ENCODE measurements at places on chromosomes 4 and X. TPM values are rescaled to one million over a fixed set of nuclear protein-coding genes. Genes with fewer than 3 reads are reported as not detected.

DNA sequence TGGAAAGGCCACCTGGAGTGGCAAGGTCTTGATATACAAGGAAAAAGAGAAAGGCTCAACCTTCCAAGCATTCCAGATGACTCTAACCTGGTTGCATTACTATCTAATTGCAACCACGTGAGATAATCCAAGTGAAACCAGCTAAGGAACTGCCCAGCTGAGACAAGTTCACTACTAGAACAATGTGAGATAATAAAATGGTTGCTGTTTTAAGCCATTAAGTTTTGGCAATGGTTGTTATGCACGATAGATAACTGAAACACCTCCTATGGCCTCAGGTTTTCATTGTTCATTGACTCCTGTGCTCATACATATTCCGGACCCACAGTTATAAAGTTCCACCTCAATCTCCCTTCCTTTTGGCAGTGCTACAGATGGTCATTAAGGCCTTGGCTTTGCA, 9.2 kb upstream of the CXorf66 start:
- no peak for DNase-seq

- no peak for DNase-seq
Observed at GRCh38 chr4:147617841-147618691, 869 bp downstream of the TMEM184C start.

Gene YY2
- 2.7 TPM for total RNA-seq

GRCh38 chr4:172927096-172927814, 241.4 kb upstream of the GALNT7 start:
- DNase-seq = no peak

DNA sequence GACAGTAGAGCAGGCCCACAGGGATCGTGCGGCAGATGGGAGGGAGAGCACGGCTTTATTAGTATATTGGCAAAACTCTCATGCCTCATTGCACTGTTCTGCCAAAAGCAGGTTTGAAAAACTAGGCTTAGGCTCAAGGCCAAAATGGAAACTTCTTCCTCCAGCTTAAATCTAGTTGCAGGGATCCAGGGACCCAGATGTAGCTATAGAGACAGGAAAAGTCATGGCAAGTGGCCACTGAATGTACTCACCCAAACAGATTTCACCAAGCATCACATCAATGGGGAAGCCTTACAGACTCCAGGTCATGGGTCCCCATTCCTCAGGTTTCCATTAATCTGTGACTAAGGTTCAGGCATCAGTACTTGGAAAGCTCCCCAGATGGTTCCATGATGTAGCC, 149.2 kb downstream of the STK32B start:
- no peak for DNase-seq

Gene ARHGAP24
- 69.2 TPM for total RNA-seq

GRCh38 chr4:185817403-185817818, 5.4 kb upstream of the SORBS2 start:
- no peak for DNase-seq

GRCh38 chrX:150212672-150213480, 150.2 kb upstream of the MAMLD1 start:
- no peak for DNase-seq

Gene PLS3
- total RNA-seq = 293 TPM

DNA sequence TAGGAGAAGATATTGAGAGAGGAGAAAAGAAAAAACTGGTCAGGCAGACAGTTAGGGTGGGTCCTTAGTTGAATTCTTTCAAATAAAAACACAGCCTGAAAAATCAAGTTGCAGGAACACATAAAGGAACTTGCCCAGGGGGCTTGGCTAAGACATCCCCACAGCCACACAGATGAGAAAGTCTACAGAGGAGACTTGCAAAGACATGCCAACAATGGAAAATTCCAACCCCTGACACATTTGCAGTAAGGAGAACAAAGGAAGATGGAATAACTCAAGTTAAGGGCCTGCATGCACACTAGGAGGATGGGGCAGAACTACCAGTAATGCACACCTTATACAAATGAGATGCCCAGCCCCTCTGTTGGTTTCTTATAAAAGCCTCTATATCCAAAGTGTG, 197.6 kb downstream of the CPXCR1 start:
- no peak for DNase-seq

- DNase-seq = no peak
Observed at GRCh38 chrX:39096599-39096998, 295.3 kb downstream of the MID1IP1 start.

DNA sequence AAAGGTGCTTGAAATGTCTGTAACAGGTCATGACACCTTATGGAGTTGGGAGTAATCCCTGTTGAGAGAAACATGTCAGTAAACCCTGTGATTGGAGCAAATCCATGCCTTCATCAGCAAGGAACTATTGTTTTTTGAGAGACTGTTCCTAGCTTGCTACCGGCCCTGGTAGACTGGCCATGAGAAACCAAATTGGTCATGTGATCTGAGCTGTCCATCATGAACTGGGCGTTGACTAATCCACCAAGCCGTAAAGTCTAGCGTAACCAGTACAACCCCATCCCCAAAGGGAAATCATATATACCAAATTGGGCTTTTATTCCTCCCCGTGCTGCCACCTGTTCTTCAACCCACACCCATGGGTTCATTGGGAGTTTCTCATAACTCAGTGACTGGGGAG, 143.7 kb downstream of the PHF8 start:
- DNase-seq = no peak

- DNase-seq = no peak
Observed at GRCh38 chr4:24598025-24598424, 13.7 kb upstream of the DHX15 start.

GRCh38 chr4:138317175-138317748, 75.1 kb upstream of the SLC7A11 start:
- no peak for DNase-seq

GRCh38 chrX:104391906-104392305, 137.2 kb upstream of the ESX1 start:
- no peak for DNase-seq

- DNase-seq = no peak
Observed at GRCh38 chr4:7410446-7410845, 24.3 kb downstream of the PSAPL1 start.

Gene ITGB1BP2
- total RNA-seq = 2.1 TPM

- no peak for DNase-seq
Observed at GRCh38 chrX:153608806-153609205, 9.9 kb upstream of the CCNQ start.

DNA sequence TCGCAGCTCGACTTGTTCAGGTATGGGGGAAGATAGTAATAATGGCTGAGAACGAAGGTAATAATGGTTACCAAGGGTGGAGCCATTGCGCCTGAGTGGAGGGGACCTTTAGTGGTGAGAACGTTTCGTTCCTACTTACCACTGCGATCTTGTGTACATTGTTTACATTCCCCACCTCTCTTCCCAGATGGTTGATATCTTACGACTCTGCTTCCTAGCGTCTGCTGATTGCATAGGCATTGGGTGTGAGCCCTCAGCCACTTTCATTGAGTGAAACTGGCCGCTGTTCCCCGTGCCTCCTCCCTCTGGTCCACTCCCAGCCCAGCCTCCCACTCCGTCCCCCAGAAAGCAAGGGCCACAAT, 850 bp downstream of the IGBP1 start:
- DNase-seq = no peak

Gene BST1
- 88.9 TPM for total RNA-seq

DNA sequence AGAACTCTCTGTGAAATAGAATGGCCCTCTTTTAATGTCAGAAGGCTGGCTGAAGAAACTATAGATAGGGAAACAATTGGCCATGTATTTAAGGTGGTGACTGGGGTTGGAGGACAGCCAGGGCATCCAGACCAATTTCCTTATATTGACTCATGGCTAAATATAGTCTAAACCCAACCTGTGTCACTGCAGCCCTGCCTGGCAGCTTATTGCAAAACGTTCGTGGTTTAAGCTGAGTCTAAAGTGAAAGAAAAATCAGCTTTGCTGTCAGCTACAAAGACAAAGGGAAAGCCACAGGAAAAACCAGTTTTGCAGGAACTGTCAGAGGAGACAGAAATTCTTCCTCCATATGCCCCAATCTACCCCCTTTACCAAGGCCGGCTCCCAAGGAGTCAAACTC, 902.8 kb upstream of the NDST4 start:
- no peak for DNase-seq

DNA sequence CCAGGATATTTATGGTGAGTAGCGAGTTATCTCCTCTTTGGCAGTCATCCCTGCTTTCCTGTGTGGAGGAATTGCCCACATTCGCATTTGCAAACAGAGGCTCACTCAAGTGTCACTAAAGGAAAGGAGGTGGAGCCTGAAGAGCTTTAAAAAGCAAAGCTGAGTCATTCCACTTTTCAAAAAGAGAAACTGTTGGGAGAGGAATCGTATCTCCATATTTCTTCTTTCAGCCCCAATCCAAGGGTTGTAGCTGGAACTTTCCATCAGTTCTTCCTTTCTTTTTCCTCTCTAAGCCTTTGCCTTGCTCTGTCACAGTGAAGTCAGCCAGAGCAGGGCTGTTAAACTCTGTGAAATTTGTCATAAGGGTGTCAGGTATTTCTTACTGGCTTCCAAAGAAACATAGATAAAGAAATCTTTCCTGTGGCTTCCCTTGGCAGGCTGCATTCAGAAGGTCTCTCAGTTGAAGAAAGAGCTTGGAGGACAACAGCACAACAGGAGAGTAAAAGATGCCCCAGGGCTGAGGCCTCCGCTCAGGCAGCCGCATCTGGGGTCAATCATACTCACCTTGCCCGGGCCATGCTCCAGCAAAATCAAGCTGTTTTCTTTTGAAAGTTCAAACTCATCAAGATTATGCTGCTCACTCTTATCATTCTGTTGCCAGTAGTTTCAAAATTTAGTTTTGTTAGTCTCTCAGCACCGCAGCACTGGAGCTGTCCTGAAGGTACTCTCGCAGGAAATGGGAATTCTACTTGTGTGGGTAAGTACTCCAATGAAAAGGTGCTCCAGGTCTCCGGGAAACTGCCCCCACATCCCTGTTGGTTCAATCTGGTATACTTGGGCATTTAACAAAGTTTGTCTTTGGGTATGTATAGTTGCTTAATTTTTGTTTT, at the start of gene EGF:
EGF (plus strand) TSS at position 178 of the 890 bp plus-strand sequence; CDS start at position 631, 453 bp downstream.
- no peak for DNase-seq

GRCh38 chr4:122562449-122562848, 58.4 kb downstream of the IL21 start:
- DNase-seq = no peak

DNA sequence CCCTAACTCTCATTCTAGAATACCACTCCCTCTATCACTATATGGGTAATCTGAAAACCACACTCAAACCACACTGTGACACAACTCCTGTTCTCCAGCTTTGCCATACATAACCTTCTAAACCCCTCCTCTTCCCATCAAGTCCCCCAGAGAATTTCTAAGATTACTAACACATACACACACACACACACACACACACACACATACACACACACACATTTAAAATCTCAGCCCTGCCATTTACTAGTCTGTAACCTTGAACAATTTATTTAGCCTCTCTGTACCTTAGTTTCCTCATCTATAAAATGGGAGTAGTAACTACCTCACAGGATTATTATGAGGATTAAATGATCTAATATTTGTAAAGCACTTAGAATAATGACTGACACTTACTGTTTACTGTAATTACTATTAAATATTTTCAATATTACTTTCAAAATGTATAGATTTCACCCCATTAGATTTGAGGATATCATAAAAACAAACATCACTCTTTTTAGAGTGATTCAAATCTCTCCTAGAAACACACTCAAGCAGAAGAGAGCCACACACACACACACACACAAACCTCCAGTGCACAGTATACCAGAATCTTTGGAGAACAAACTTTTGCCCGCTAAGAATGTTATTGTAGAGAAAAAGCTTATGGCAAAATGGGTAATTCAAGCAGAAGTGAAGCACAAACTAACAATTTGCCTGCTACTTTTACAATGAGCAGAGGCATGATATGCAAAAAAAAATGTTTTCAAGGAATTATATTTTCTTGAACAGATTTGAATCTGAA, 3.8 kb downstream of the ANKRD50 start:
- DNase-seq = no peak
